ENCODE measurements at places on chromosomes 5 and 9.

DNA sequence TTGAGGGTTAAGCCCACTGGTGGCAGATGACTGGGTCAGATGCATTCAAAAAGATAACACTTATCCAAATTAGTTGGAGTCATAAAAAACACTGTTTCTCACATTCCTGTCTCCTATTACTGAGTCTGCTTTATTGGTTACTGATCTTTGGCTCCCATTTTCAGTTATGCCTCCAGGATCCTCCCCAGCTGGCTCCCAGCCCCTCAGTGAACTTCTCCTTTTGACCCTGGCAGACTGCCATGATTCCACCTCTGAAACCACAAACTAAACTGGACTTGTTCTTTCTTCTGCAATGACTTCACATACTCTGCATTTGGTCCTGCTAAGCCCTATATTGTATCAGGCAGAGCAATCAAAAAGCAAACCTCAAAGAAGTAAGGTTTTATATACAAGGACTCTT lies 860.8 kb upstream of the DMAC1 start:
- DNase-seq: no peak

DNA sequence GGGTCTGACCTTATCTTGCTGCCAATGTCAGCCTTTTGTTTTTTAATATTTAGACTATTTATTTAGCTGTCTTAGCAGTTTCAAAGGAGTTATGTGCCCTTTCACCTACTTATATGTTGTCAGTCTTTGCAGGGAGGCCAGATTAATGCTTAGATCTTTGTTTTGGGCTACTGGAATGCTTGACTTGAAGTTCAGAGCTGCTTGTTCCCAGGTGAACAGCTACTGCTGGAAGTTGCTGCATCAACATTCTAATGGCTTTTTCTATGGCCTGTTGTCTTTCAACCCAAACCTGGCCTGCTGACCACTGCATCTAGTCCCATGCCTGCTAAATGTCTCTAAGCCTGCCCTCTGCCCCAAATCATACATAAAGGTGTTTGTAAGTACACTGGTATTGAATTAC lies 3.0 kb downstream of the SLC22A5 start:
- DNase-seq: no peak

- no peak for DNase-seq
These were observed 36.9 kb upstream of the FCN2 start for GRCh38 chr9:134843740-134844139.

DNA sequence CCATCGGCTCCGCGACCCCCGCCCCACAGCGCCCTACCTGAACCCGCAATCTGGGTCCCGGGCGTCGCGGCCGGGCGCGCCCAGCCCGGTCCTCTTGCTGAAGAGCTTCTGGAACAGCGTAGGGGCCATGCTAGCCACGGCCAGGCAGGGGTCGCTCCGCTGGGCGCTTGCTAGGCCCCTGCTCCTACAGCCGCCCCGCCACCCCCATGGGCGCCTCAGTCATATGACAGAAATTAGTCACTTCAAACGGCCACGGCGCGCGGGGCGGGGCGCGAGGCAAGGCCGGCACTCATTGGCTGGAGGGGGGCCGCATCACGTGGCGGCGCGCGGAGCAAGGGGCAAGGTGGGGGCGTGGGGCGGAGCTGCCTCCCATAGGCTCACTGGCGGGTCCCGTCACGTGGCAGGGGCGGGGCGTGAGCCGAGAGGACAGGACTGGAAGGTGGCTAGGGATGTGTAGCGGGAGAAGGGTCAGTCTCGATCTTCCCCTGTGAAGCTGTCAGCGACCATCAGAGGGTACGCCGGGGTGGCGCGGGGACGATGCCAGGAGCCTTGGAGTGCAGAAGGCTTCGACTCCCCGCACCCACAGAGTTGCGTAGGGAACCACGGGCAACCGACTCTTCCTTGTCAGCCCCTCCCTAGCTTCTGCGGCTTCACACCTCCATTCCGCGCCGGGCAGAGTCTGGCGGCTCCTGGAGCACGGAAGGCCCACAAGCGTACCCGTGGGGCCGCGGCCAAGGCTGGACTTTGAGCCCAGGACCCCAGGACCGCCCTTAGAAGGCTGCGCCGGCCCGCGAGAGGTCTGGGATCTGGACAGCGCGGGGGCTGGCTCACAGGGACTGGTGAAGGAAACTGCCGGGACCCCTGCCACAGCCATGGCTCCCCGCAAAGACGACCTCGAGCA lies at the start of gene FNIP1:
TSS of gene FNIP1 (minus strand) at position 225 of the 901 bp plus-strand sequence. CDS start at position 129, 96 bp downstream.
- peak; percentile 100 for DNase-seq

DNA sequence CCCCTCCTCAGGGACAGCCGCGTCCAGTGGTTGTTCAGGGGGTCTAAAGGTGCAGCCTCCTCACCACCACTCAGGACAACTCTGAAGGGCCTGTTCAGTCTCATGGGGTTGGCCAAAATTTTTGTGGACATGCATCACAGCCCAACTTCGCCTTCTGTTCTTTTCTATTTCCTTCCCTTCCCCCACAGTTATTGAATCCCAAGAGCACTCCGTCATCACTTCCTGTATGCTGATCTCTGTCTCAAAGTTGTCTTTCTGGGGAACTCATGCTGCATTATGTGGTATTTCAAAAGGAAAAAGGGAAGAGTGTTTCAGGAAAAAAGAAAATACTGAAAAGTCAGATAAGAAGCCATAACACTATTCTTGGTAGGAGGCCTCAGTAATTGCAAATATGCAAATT lies 355.4 kb downstream of the CAAP1 start:
- no peak for DNase-seq

- DNase-seq: peak; percentile 36
These were observed 12.4 kb downstream of the PRUNE2 start for GRCh38 chr9:76893395-76893932.

GRCh38 chr5:74579215-74579614 lies 61.3 kb downstream of the ENC1 start:
- DNase-seq: no peak

- no peak for DNase-seq
These were observed 50.7 kb upstream of the CHSY3 start for GRCh38 chr5:129853588-129853987.

- peak; percentile 57 for DNase-seq
These were observed 943 bp downstream of the STING1 start for GRCh38 chr5:139481580-139482049.

DNA sequence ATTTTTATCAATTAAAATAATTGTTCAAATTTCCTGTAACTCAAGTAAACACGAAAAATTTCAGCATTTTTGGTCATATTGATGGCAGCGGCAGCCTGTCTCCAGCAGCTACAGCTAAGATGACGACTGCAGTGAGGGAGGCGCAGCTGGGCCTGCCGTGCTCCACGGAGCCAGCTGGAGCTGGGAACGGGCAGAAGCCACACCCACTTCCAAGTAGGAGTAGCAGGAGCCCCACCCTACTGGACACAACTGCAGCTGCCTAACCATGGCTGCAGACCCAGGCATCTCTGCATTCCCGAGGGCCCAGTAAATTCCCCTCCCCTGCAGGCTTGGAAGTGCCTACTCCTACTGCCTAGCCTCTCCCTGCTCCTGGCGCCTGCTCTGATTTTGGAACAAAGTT lies 2031.7 kb downstream of the EFNA5 start:
- no peak for DNase-seq

- DNase-seq: peak; percentile 36
These were observed 35.6 kb downstream of the TPPP start for GRCh38 chr5:657570-657969.

- no peak for DNase-seq
These were observed 12.4 kb downstream of the SMAD5 start for GRCh38 chr5:136145030-136145429.

DNA sequence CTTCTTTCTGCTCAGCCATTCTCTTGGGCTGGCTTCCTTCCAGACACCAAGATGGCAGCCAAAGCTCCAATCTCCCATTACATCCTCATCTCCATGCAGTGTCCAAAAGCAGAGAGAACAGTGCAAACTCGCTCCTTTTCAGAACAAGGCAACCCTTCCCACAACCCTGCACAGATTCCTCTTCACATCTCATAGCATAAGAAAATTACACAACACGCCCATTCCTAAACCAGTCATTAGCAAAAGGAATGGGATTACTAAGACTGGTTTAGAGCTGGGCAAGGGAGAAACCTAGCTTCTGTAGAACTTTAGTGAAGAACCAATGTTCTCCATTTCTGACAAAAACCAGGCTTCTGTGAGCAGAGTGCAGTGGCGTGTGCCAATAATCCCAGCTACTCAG lies 51.5 kb upstream of the CTNNA1 start:
- no peak for DNase-seq

DNA sequence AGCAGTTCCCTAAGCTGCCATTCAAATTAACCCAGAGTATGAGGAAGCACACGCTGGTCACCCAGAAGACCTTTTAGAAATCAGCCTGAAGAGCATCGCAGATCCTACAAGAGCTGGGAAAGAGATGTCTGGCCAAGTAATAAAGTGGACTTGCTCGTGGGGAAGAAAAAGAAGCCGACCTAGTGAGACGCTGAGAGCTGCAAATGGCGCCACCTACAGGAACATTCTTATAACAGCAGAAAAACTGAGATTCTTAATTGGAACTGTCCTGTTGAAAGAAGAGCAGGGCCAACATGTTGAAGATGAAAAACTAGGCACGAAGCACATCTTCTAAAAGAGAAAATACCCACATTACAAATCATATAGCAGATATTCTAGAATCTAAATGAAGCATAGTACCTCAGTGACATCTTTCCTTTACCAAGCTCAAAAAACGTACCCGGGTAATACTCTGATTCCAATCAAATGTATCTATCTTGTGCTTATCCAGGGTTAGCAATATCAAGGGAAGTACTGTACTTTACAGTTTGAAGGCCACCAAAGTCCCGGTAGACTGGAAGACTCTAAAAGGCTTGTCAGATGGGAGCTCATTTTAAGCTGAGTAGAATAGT lies 3.9 kb upstream of the GNAQ start:
- peak; percentile 67 for DNase-seq

GRCh38 chr9:126146254-126147145 lies 180.1 kb upstream of the MVB12B start:
- DNase-seq: no peak

GRCh38 chr5:775961-776861 lies 8.3 kb downstream of the ZDHHC11B start:
- peak; percentile 1 for DNase-seq

DNA sequence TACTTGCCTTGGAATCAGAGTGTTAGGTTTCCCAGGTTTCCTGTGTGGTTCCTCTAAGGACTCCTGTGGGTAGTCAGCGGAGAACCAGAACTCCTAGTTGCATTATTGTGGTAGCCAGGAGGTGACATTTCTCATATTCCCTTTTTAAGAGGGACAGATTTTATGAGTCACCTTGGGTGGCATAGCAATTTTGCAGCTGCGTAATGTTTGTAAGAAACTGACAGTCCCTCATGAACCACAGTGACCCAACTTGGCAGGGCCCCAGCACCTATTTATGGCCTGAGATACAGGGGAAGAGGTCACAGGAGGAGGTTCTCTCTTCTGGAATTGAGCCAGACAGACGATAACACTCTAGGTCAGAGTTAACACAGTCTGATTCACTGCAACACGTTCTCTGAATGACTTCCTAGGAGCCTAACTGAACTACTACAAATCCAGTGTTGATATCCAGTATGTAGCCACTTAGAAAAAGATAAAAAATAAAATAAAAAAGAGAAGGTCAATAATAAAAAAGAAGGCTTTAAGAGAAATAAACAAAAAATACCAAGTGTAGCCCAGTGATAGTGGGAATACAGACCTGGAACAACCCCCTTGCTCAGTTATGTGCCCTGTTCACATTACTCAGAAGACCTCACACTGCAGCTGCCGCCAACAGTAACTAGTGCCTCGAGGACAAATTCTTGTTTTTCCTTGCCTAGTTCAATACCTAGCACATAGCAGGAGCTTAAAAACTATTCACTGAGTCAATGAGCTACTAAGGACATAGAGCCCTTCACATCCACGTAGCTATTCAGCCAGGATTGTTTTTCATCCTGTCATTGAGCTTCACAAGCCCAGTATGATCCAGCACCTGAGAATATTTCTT lies 50.7 kb upstream of the VLDLR start:
- DNase-seq: peak; percentile 9

GRCh38 chr9:128108269-128109049 lies 19.1 kb downstream of the PTGES2 start:
- DNase-seq: no peak

DNA sequence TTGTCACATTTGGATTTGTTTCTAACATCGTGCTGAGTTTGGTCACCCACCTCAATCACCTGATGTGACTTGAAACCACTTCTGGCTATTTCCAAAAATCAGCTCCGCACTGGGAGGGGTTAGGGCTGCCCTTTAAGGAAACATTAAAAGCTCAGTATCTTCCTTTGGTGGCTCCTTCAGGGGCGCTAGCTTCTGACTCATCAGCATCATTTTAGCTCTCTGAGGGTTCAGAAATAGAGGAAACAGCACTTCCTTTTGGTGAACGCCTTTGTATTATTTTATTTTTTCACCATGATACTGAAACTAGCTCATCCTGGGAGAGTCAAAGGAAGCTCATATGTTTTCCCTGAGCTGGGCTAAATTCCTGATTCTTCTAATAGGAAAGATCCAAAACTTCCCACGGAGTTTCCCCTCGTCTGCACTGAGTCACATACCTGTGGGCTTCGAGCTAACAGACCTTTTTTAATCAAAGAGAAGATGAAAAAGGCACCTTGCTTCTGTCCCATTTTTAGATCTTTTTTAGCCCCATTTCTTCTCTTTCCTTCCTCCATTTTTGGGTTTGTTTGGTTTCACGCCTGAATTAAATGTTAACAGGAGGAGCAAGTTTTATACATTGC lies 48.2 kb downstream of the ROPN1L start:
- no peak for DNase-seq

- no peak for DNase-seq
These were observed 513.6 kb downstream of the SLCO4C1 start for GRCh38 chr5:101782352-101783103.

DNA sequence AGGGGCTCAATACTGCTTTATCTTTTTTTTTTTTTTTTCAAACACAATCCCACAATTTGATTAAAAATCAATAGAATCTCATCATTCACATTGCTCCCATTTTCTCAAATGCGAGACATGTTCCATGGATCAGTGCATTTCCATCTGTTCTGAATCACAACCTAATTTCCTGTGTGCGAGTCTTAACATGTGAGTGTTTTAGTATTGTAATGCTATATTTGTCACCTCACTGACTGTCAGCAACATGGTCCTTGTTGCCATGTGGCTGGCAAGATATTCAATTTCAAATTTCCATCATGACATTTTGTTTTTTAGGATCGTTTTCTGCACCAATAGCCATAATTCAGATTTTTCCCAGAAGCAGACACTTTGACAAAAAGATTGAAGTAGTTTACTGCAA lies 233.2 kb upstream of the PRDM9 start:
- DNase-seq: no peak

GRCh38 chr5:150065886-150066285 lies 20.5 kb downstream of the CSF1R start:
- DNase-seq: no peak

GRCh38 chr9:133356391-133357091 lies at the start of the genes SURF1 and SURF2:
TSS of gene SURF1 (minus strand) at chr9:133356487. CDS start at chr9:133356453, 34 bp downstream.
TSS of gene SURF2 (plus strand) at chr9:133356550. CDS start at chr9:133356593, 43 bp downstream.
- DNase-seq: peak; percentile 91

DNA sequence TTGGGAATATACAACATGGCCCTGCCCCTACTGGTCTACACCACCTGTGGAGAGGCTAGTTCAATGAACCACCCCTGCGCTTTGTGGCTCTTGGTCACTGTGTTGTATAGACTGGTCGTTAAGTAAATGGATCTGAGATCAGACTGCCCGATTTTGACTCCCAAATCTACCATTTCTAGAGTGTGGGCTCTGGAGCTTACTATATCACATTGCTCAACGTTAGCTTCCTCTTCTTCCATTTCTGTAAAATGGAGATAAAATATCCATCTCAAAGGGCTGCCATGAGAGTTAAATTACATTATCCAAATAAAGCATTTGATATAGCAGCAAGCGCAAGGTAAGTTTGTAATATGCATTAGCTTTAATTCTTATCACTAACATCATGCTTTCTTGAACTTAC lies 52.7 kb upstream of the IFNK start:
- no peak for DNase-seq

GRCh38 chr9:23621924-23622323 lies 204.1 kb downstream of the ELAVL2 start:
- DNase-seq: no peak

GRCh38 chr5:6686915-6687409 lies 26.3 kb upstream of the TENT4A start:
- DNase-seq: peak; percentile 64

Measured in AG08395 (cell line).